ENCODE measurements at places on chromosomes 7 and 10.

- DNase-seq = no peak
These were observed 447.1 kb downstream of the MDFIC start for GRCh38 chr7:115368998-115369397.

DNA sequence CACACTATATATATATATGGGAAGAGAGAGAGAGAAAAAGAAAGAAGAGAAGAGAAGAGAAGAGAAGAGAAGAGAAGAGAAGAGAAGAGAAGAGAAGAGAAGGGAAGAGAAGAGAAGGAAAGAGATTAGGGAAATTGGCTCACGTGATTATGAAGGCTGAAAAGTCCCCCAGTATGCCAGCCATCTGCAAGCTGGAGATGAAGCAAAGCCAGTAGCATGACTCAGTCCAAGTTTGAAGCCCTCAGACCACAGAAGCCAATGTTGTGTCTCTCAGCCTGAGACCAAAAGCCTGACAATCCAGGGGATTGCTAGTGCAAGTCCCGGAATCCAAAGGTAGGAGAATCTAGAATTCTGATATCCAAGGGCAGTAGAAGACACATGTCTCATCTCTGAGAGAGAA, 206.3 kb upstream of the PRSS1 start:
- no peak for DNase-seq

DNA sequence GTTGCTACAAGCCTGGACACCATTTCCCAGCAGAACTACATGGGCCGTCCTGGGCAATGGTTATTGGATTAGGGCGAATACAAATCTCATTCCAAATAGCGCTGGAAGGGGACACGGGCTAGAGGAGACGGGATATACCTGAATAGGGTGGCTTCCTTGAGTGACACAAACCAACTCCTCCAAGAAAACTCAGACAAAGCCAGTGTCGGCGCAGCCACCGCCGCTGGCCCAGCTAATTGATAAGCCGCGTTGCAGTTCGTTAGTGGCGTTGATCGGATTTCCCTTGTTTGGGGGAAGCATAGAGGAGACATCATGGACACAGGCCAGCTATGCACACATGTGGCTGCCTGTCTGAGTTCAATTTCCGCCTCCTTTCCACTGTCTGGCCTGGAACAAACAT, 55.7 kb downstream of the EBF3 start:
- DNase-seq = no peak

DNA sequence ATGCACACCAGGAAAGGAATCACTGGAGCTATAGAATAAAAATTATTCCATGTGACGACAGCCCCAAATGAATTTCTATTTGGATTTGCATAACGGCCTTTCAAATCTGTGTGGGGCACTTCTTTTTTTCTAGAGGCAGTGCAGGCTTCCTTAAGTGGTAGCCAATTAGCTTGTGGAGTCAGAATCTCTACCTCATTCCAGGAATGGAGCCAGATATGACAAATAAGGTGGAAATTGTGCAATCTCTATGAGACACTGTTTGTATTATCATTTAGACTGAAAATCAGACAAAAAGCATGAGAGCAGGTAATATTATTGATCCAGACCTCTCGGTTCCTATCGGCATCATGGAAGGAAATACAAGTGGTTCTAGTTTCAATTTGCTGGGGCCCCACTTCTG, 78.7 kb downstream of the BEND7 start:
- no peak for DNase-seq

Measured in activated CD8-positive, alpha-beta memory T cell treated with anti-CD3 and anti-CD28 coated beads for 1 hour (primary cell).